ENCODE measurements at places on chromosomes 5 and 9.

GRCh38 chr5:79172269-79172668 lies 60.7 kb downstream of the BHMT start:
- no peak for DNase-seq

DNA sequence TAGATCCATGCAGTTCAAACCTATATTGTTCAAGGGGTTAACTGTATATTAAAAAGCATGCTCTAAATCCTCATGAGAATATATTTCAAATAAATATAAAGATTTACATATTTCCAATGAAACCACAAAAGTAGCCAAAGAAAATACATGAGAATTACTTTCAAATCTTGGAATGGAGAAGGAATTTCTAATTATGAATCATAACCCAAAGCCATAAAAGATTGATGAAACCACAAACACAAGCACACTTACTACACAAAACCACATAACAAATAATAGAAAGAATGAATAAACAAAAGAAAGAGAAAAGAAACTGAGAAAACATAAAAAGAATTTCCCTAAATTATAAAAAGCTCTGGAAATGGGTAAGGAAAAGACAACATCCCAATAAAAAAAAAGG lies 16.0 kb downstream of the ERP44 start:
- no peak for DNase-seq

DNA sequence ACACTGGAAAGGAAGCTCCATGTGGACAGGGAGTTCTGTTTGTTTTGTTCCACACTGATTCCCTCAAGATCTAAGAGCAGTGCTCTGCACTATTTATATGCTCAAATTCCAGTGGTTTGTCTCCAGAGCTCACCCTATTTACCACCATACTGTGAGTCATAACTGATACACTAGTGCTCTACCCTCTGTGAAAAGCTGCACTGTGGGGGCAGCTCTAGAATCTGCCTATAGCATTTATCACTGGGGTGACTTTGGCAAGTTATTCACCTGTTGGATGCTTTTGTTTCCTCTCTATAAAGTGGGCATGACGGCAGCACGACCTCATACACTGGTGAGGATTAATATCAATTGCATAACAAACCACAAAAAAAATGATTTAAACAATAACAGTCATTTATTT lies 307.8 kb downstream of the NR2F1-AS1 start:
- no peak for DNase-seq

DNA sequence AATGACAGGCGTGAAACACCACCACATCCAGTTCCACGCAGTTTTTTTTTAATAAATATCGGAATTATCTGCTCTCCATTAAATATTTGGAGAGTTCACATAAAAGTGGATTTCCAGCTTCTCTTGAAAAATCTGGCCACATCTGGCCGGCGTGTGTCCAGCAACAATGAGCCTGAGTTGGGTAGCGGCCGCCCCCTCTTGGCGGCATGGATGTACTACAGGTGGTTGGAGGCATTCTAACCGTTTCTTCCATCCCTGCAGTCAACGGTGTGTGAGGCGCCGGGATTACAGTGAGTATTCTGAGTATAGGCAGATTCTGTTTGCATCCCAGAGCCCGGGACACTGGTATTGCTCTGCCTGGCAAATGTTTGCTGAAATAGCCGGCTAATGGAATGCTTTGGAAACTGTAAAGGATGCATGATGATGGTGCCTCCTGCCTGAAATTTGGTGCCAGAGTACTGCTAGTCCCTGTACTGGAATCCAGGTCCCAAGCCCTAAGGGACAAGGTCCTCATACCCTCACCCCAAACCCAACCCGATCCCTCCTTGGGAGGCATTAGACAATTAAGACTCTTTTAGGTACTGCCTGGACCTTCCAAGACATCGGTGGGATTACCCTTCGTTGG lies 13.6 kb upstream of the GM2A start:
- DNase-seq, result no peak

GRCh38 chr5:89972901-89973300 lies 436.7 kb downstream of the CETN3 start:
- DNase-seq, result no peak

- DNase-seq, result no peak
Observed at GRCh38 chr5:76294573-76294972, 108.5 kb upstream of the IQGAP2 start.

- no peak for DNase-seq
Observed at GRCh38 chr9:86298873-86299272, 16.5 kb upstream of the ISCA1 start.

DNA sequence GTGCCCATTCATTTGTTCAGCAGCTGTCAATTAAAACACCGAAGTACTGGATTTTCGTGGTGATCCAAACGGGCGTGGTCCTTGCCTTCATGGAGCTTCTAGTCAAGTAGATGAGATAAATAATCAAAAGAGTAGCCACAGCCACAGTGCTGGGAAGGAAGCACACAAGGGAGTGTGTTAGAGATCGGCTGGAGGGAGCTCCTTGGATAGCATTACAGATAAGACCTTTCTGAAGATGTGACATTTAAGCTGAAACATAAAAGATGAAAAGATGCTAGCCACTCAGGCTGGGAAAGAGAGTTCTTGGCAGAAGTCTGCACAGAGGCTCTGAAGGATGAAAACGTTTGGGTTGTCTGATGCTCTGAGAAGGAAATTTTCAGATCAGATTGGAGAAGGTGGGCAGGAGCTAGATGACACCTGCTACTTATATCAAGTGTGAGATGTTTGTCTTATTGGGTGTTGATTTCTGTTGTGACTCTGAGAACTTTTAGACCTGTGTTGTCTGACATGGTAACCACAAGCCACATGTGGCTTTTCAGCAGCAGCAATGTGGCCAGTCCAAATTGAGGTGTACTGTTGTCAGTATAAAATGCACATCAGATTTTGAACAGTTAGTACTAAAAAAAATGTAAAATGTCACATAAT lies 123.9 kb downstream of the TLE4 start:
- DNase-seq, result peak; percentile 23

DNA sequence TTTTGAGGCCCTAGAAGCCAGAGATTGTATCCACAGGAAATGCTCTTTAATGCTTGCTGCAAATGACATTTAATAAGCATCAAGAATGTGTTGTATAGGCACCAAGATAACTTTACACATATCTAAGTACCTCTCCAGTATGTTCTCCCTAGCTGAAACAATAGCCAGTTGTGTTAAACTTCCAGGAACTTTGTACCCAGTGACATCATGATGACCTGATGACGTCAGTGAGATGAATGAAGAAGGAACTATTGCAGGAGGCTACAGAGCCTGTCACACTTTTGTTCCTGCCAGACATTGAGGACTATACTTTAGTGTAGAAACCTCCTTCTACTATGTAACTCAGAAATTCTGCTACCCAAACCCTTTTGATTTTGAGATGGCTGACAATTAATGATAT lies 129.8 kb downstream of the CD180 start:
- DNase-seq, result no peak

DNA sequence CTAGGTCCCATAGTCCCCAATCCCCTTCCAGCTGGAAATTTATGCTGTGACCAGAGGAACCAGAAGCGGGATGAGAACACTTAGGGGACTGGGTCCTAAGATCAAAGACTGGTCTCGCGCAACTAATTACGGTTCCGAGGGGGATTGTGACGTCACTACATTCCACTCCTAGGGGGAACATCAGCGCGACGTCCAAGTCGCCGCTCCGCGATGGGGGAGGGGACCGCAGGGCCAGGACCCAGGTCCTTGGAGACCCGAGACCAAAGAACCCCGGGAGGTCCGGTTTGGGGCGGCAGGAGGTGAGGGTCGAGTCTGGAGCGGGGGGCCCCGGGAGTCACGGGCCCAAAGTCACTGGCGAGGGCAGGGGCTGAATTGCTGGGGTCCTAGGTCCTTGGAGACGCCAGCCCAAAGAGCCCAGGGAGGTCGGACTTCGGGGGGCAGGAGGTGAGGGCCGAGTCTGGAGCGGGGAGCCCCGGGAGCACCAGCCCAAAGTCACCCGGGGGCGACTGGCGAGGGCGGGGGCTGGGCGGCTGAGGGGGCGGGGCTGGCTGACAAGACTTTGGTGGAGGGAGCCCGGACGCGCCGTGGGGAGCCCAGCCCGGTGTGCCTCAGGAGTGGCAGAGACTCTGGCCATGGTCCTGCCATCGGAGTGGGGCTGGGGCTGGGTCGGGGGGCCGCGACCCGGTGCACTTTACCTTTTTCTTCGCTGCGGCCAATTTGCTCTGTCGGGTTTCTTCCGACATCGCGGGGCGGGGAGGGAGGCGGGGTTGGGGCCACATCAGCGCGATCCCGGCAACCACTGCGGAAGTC lies at the start of gene GOLGA2:
GOLGA2 (minus strand) TSS at position 810 of the 810 bp plus-strand sequence; CDS start at position 779, 31 bp downstream.
- no peak for DNase-seq

- DNase-seq, result no peak
Observed at GRCh38 chr5:116456036-116456435, 118.6 kb downstream of the SEMA6A start.

- no peak for DNase-seq
Observed at GRCh38 chr5:76927961-76928360, 24.9 kb upstream of the CRHBP start.

GRCh38 chr5:124457901-124458300 lies 288.5 kb downstream of the ZNF608 start:
- no peak for DNase-seq

- DNase-seq, result no peak
Observed at GRCh38 chr5:140227046-140227445, 52.1 kb downstream of the CYSTM1 start.

DNA sequence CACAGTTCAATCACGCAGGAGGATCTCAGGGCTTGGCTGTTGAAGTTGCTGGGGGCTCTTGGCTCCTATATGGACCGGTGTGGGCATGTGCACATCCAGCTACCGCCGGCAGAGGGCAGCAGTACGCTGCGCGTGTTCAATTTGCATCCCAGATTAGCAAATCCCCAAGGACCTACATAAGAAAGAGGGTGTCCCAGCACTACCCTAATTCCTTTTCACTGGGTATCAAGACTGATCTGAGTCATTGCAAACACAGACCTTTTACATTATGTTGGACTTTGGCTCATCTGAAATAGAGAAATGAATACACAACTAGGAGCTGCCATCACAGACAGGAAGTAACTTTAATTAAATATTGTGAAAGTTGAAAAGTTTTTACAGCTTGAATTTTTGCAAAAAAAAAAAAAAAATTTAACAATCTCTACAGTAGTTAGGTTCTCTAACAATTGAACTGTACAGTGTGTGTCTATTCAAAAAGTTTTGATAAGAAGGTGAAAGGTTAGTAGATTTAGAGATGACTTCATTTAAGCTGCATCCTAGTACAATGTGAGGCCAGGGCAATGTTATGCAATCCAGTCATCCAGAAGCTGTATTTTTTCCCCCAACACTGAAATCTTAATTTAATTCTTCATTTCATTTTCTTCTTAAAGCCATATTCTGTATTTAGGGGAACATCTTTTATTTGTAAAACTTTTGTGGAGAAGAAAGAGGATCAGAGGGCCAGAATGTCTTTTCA lies 404.0 kb downstream of the EBF1 start:
- peak; percentile 39 for DNase-seq

DNA sequence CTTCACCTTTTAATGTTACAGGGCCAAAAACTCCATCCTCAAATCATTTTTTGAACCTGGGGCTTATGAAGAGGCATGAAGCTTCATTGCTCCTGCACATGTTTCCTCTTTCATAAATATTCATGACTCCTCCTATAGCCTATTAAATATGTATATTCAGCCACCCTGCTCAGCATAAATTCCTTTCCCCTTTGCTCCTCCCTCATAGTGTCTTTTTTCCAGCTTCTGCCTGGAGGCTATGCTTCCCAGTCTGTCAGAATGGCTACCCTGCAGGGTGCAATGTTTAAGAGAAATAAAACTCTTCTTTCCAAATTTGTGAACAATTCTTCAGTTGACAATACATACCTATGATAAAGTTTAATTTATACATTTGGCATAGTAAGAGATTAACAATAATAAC lies 1082.9 kb upstream of the CDH18 start:
- DNase-seq, result no peak

DNA sequence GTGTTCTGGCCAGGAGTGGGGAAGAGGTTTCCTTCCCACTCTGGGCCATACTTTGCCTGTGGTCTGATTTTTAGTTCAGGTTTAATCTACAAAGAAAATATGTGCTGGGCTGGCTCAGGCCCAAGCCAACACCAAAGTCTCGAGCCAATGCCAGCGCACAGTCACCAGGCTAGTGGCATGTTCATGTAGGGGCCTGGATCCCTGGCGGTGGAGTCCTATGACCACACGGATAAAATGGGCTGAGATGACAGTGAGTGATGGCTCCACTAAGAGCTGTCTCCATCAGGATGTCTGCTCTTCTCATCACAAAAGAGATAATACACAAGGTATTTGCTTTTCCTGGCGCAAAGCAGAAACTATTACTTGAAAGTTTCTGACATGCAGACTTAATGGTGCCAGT lies 92.9 kb upstream of the PTPN3 start:
- no peak for DNase-seq
